Left renal pelvis (tissue), 4 donors: ENCODE measurements at places on chromosomes 4 and X. TPM values are rescaled to one million over a fixed set of nuclear protein-coding genes. Genes with fewer than 3 reads are reported as not detected.

Gene RS1
- polyA plus RNA-seq = not detected

Gene SPIN4
- polyA plus RNA-seq = 33.7 TPM

Gene SLITRK2
- polyA plus RNA-seq = 5.2 TPM

- DNase-seq = no peak
Measured at GRCh38 chr4:101977076-101977475, 186.5 kb downstream of the BANK1 start.

- no peak for DNase-seq
Measured at GRCh38 chr4:123666486-123666885, 269.9 kb downstream of the SPRY1 start.
